ENCODE measurements at places on chromosomes 12 and 14.

- DNase-seq, result no peak
These were observed 8.8 kb downstream of the PPM1A start for GRCh38 chr14:60257865-60258264.

DNA sequence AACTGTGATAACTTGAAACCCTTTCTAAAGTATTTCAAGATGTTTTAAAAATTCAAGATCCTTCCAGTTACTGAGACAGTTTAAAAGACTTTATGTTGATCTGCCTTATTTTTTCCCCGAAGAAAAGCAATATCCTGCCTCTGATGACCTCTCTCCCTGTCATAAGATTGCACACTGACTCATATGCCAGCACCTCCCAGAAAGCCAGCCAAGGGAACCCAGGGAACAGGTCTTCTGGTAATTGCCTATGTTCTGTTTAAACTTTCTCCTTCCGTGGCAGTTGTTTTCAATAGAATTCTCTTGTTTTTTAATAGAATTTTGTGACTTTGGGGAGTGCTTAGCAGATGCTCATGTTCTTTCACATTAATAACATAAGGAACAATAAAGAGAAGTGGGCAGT, 300.2 kb upstream of the PRKD1 start:
- DNase-seq, result no peak

DNA sequence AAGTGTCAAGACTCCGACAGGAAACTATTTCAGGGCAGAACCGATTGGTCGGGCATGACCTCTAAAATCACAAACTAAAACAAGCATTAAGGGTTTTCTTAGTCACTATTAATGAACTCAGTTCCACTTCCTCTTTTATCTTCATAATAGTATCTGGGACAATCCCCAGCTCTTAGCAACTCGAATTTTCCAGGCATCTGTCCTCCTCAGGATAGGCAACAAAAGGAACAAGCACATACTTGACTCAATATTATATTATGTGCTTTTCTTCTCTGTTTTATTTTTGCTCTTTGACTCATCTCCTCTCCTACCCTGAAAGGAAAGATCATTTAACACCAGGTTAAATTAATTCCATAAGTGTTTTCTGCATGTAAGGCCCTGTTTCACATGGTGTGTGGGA, 638.3 kb upstream of the TBX3 start:
- no peak for DNase-seq

- DNase-seq, result no peak
These were observed 632.6 kb downstream of the RPL10L start for GRCh38 chr14:46018846-46019420.
